Stimulated activated naive CD4-positive, alpha-beta T cell (primary cell): ENCODE measurements at places on chromosomes 7 and 10.

GRCh38 chr7:40115936-40116335, 18.5 kb downstream of the MPLKIP start:
- DNase-seq, result no peak

- DNase-seq, result no peak
These were observed 769 bp upstream of the TMEM248 start for GRCh38 chr7:66920256-66920655.

GRCh38 chr7:150992051-150992640, 1.3 kb downstream of the NOS3 start:
- no peak for DNase-seq

DNA sequence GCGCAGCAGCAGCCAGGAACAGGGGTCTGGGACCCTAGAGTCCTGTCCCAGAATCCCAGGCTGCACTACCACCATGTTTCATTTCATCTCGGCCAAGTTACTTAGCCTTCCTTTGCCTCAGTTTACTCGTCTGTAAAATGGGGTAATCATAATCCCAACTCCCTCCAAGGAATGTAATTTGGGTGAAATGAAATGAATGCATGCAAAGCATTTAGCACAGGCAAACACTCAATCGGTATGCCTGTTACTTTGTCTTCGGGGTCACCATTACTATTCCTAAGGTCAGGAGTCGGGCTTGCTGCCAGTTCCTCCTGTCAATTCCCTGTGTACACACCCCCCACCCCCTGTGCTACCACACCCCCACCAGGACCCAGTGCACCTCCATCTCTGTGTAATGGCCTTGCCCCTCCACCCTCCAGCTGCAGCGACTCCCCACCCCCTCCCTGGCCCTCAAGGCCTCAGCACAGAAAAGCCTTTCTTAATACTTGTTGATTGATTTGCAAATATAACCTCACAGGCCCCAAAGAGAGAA, 1.7 kb downstream of the TNS3 start:
- DNase-seq, result no peak

- no peak for DNase-seq
These were observed 776.7 kb downstream of the NXPH1 start for GRCh38 chr7:9210114-9210513.

DNA sequence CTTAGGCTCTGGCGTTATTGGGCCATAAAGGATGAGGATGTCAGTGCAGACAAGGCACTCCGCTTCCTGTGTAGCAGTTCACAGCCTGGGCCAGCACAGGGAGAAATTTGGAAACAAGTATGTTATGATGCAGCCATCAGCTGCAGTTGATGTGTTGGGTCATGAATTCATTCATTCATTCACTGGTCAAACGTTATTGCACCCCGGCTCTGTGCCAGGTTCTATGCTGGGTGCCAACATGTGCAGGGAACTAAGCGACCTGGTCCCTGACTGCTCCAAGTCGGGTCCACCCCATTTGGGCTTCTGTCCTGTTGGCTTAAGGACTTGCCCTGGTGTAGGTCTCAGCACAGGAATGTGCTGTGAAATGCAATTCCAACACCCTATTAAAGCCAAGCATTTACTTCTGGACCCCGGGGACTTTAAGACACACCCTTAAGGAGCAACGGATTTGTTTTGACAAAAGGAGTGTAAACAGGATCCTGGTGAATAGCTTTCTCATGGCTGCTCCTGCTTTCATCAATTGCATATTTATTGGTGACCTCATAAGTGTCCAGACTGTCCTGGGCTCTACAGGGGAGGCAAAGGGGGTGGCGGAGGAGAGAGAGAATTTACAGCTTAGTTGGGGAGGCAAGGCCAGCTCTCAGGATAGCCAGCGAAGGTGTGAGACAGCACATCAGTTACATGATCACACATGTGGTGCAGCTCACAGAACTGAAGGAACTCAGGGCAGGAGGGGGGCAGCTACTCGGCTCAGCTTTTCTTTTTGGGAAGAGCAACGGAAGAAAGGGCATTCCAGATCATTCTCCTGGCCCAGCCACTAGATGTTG, 158.6 kb downstream of the GRK5 start:
- DNase-seq, result no peak

GRCh38 chr7:4319280-4319679, 362.8 kb upstream of the FOXK1 start:
- no peak for DNase-seq

DNA sequence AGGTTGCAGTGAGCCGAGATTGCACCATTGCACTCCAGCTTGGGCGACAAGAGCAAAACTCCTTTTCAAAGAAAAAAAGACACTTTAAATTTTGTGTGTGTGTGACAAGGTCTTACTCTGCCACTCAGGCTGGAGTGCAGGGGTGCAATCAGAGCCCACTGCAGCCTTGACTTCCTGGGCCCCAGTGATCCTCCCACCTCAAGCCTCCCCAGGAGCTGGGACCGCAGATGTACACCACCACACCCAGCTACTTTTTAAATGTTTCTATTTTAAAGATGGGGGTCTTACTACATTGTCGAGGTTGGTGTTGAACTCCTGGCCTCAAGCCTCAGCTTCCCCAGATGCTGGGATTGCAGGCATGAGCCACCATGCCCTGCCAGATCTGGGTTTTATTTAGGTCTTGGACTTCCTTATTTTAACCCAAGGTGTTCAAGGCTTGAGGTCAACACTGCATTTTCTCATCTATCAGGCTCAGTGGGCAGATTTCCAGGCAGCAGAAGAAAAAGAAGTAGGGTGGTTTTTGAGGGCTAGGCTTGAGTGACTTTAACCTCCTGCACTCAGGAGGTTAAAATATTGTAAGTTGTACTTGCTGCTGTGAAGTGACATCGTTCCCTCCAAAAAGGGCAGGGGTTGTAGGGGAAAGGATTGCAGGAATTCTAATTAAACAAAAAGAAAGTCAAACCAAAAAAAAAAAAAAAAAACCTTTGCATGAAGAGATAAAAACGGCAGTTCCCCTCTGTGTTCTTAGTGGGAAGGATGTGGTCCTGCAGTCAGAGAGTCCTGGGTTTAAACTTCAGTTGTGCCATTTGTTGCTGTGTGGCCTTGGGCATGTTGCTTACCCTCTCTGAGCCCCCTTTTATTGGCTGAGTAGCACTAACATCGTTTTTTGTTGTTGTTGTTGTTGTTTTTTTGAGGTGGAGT, 71.5 kb downstream of the CARD11 start:
- DNase-seq, result no peak

DNA sequence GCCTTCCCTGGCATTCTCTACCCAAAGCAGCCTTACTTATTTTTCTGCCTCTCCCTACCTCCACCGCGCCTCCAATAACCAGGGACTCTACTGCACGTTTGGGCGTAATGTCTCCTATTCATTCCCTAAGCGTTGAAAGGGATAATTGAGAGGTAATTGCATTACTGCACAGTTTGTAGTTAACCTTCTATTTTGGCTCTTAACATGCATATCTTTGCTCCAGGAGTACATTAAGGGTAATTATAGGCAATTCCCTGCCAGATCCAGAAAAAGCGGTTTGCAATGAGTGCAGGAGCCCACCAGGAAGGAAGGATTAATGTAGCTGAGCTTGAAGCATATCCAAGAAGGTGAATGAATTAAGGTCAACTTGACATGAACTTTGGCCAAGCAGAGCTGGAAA, 558.4 kb downstream of the TYW1 start:
- no peak for DNase-seq

DNA sequence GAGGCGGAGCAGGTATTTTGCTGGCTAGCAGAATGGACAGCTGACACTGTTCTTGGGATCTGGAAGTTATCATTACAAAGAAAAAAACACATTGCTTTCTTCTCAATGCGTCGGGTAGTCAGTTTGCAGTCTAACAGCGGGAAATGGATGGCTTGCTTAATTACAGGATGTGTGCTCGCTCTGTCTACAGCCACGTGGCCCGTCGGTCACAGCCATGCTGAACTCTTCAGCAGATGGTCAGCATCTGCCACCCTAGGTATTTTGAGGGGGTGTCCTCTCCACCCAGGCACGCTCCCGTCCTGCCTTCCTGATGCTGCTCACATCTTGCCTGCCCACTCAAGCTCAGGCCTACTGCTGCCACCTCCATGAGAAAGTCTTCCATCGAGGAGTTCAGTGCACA, 20.4 kb upstream of the INMT start:
- no peak for DNase-seq

- no peak for DNase-seq
These were observed 28.5 kb downstream of the NAPEPLD start for GRCh38 chr7:103120362-103120761.

- no peak for DNase-seq
These were observed 129.4 kb downstream of the RGS10 start for GRCh38 chr10:119413093-119413453.

DNA sequence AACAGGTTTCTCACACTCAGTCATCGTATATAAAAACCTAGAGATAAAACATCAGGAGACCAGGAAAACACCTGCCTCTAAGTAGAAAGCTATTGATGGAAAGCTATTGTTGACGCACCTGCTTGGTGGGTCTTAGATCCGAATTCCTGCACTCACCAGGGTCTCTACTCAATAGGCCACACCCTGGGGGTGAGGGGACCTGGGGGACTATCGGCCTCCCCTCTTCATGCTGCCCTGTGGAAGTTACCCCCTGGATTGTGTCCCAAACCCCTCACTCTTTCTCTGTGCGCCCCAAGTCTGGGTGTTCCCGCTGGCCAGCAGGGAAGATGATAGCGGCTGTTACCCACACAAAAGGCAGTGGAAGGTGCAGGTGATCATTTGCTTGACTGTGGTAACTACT, 313.0 kb downstream of the WDR37 start:
- DNase-seq, result no peak

- DNase-seq, result no peak
These were observed 87.7 kb upstream of the CHST15 start for GRCh38 chr10:124180947-124181549.

- no peak for DNase-seq
These were observed 273.8 kb downstream of the NRG3 start for GRCh38 chr10:82148764-82149163.

DNA sequence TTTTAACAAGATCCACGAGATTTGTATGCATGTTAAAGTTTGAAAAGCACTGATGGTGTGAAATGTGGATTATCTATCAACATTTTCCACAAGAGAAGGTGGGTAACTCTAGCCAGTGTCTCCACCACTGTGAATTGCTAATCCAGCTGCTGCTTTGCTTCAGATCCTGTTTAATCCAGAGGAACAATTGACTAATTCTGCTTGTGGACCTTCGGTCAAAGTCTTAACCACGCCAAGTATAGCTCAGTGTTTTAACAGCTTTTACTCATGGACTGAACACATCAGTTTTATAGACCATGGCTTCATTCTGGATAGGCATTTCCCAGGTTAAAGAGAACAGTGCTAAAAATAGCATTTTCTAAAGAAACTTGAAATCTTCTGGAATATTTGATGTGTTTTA, 23.5 kb downstream of the ADK start:
- no peak for DNase-seq

- DNase-seq, result no peak
These were observed 1150.0 kb upstream of the POT1 start for GRCh38 chr7:126079581-126079980.

DNA sequence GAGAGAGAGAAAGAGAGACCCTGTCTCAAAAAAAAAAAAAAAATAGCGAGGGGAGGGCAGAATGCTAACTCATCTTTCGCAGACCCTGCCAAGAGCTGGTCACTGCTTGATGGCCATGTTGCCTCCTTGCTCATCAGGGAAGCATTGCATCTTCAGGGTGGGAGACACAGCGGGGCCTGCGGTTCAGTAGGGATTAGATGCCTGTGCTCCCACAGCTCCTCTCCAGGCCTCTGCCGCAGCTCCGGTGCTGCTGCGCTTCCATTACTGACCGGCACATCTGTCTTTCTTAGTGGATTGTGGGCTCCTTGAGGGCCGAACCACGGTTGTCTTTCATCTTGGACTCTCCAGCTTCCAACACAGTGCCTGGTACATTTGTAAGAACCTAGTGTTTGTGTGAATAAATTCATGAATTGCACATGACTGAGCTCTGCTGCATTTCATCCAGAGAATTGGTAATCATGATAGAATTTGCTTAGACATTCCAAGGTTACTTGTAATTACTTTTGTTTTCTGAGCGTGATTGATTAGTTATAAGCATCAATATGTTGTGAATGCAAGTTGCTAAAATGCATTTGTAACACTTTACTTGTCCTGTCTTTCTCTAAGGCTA, 16.8 kb downstream of the HK1 start:
- DNase-seq, result no peak

DNA sequence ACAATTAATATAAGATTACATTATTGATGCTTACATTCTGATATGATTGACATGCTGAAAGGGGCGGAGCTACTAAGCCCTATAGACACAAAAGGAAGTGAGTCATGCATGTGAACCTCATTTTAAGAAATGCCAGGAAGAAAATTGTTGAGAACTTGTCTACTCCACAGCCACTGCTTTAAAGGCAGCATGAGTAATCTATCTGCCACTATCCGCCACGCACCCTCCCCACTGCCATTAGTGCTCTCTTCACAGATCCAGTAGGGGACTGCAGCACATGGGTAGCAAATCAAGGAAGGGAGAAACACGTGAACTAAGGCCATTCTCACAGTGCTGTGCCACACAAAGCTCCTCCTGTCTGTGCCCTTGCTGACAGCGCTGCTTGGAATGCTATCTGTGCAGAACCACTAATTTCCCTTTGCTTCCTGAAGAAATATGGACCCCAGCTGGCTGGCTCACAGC, 524.8 kb downstream of the GRM8 start:
- no peak for DNase-seq

DNA sequence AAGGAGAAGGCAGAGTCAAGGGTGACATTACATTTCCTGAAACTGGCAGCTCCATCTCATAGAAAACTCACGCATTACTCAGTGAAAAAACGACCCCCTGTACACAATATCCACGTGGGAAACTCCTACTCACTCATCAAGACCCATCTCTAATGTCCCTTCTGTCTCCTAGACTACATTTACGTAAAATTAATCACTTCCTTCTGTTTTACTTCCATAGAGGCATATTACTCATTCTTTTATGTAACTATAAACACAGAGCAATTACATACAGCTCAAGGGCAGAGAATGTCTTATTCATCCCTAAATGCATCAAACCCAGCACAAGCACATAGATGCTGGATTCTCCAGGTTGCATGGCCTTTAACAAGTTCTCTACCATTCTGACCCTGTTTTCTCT, 281.8 kb downstream of the KCNMA1 start:
- DNase-seq, result no peak

GRCh38 chr10:35460852-35461460, 124.6 kb downstream of the CCNY start:
- no peak for DNase-seq

GRCh38 chr10:1158066-1158465, 101.9 kb downstream of the WDR37 start:
- no peak for DNase-seq

DNA sequence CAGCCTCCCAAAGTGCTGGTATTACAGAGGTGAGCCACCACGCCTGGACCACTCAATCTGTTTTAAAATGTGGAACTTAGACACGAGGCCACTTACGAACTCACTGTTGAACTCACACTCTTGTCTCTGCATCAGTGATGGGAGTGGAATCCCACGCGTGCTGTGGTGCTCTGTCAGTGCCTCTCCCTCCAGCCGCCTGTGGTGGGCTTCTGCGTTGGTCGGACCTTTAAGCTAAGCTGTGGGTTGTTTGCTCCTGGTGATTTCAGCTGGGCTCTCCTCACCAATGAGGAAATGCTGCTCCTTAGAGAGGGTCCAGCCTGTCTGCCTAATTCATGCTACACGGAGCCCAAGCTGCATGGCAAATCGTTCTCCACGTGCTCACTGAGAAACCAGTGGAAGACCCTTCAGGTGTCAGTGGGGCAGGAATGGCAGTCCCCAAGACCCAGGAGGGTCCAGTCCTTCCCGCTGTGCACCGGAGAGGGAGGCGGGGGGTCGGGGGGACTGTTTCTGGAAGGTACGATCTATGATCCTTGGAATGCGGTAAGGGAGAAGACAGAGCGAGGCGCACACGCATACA, 17.9 kb upstream of the PRKAR1B start:
- no peak for DNase-seq
